Vein endothelial cell (primary cell): ENCODE measurements at places on chromosomes 5 and 9. TPM values are rescaled to one million over a fixed set of nuclear protein-coding genes. Genes with fewer than 3 reads are reported as not detected.

The FRMPD1 gene
- not detected in 2 replicates for total RNA-seq

The ADRB2 gene
- total RNA-seq, result 6.5 and 7.5 TPM in 2 replicates

The MLLT3 gene
- 5.1 and 6.9 TPM in 2 replicates for total RNA-seq

The KDM4C gene
- total RNA-seq, result 15.4 and 22.4 TPM in 2 replicates
